ENCODE measurements at places on chromosomes 6 and 20.

- no peak for DNase-seq
These were observed 13.6 kb downstream of the SERPINB6 start for GRCh38 chr6:2957696-2958330.

DNA sequence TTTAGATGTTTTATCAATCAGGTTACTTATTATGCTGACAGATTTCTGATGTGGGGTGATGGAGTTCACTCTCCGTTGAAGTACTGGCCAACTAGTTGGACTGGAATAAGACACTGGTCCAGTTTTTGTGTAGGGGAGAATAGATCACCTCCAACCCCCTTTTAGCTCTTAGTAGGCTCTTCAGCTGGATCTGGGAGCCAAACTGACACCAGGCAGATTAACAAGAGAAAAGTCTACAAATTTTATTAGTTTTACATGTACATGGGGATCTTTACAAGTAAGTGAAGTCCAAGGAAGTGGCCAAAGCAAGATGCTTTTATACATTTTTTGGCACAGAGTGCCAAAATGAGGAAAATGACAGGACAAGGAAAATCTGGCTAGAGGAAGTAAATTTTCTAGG lies 107.1 kb downstream of the UBE3D start:
- no peak for DNase-seq

DNA sequence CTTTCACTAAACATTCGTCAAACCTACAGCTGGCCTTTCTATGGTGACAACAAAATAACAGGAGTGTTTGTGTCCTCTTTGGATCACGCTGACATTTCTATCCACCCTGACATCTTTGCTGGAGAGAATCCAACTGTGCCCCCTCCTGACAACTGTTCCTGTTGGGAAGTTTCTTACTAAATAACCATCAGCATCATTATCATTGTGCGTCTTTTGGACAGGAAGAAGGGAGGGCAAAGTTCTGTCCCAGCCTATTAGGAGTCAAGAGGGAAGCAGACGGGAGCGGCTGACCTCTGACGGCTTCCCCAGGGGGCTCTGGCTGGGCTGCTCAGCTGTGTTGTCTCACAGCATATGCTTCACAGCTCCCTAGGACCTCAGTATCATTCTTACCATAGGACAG lies 195.9 kb upstream of the SULF2 start:
- DNase-seq = peak; percentile 62

DNA sequence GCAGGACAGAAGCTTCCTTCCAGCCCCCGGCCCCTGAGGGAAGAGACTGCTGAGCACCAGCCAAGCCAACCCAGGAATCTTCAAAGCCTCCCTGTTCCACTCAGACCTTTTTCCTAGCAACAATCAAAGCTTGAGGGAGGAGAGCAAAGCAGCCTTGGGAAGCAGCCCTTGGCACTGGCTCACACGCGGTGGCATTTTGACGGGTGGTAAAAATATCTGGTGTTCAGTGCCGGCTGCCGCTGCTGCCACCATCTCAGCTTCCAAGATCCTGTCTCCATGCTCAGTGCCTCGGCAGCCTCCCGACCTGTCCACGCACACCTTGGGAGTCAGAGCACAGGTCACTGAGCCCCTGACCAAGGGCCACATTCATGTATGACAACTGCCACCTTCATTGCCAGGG lies 170.1 kb downstream of the LRFN2 start:
- DNase-seq = no peak

GRCh38 chr6:10662207-10662606 lies 32.2 kb downstream of the C6orf52 start:
- no peak for DNase-seq

DNA sequence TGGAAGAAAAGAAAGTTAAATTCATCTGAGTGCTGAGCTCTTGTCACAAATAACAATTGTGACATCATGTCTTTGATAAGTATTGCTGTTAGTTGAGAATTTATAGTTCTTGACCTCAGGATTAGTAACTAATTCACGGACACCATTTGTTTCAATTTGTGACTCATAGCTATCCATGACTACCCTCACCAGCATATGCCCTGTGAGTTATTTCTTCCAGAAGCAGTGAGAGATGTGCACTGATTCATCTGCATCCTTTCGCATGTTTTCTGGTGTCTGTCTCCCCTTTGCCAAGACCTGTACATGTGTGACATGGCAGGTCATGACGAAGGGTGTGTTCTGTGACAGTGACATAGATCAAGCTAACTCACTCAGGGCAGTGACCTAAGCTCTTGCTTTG lies 86.9 kb downstream of the SOBP start:
- DNase-seq = no peak

- no peak for DNase-seq
These were observed 71.5 kb upstream of the B3GAT2 start for GRCh38 chr6:71028236-71028876.

- DNase-seq = no peak
These were observed 654 bp downstream of the SPATA25 start for GRCh38 chr20:45886590-45887345.

GRCh38 chr6:34359418-34360158 lies 32.9 kb downstream of the NUDT3 start:
- no peak for DNase-seq

DNA sequence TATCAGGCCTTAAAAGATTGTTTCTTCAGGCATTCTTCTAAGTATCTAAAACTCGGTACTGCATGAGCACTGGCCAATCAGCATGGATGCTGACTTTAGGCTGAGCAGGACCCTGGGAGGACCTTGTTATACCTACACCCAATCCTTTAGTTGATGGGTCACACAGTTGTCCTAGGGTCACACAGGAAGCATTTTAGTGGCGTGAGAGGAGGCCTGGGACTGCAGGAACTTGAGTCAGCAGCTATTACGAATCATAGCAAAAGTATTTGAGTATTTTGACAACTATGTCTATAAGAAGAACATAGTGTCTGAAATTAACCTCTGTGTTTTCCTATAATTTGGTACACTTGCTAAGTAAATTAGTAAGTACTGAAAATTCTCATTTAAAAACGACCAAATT lies 741.4 kb downstream of the HACE1 start:
- DNase-seq = no peak

- no peak for DNase-seq
These were observed 7.4 kb downstream of the SIRT5 start for GRCh38 chr6:13581700-13582229.

- DNase-seq = no peak
These were observed 42.8 kb upstream of the AHI1 start for GRCh38 chr6:135540207-135540840.

- peak; percentile 82 for DNase-seq
These were observed 42.4 kb downstream of the DHX35 start for GRCh38 chr20:39004508-39004907.

- DNase-seq = no peak
These were observed 2.5 kb downstream of the NCOA7 start for GRCh38 chr6:125793280-125793679.

Measured in NCI-H345 (cell line).